ENCODE measurements at places on chromosomes 3 and 15. TPM values are rescaled to one million over a fixed set of nuclear protein-coding genes. Genes with fewer than 3 reads are reported as not detected.

The MESP2 gene
- total RNA-seq, result 0.32 TPM

The IGSF11 gene
- total RNA-seq, result 2.0 TPM

The TRIM59 gene
- total RNA-seq, result 3.2 TPM

- H3K36me3 ChIP-seq, result no peaks in the 10 kb centered on the region
- H3K4me3 ChIP-seq, result no peak overlapping the region
- H3K27ac ChIP-seq, result no peak overlapping the region
- H3K27me3 ChIP-seq, result peaks cover 22% of the 10 kb centered on the region
- peak; percentile 27 for DNase-seq
- peaks cover 4% of the 10 kb centered on the region for H3K4me1 ChIP-seq
These were observed 3.5 kb upstream of the CPNE4 start for GRCh38 chr3:132038198-132038825.

GRCh38 chr3:31086698-31087097 is 192.2 kb upstream of the GADL1 start:
- peaks cover 4% of the 10 kb centered on the region for H3K4me1 ChIP-seq
- no peaks in the 10 kb centered on the region for H3K36me3 ChIP-seq
- no peaks in the 10 kb centered on the region for H3K27me3 ChIP-seq
- H3K27ac ChIP-seq, result no peak overlapping the region

GRCh38 chr15:64156652-64157331 is 5.3 kb downstream of the SNX22 start:
- no peak overlapping the region for H3K4me3 ChIP-seq
- peaks cover 16% of the 10 kb centered on the region for H3K27me3 ChIP-seq
- DNase-seq, result no peak
- peaks cover 41% of the 10 kb centered on the region for H3K36me3 ChIP-seq
- H3K27ac ChIP-seq, result peak overlapping the region; percentile 44

- no peak overlapping the region for H3K4me3 ChIP-seq
- H3K4me1 ChIP-seq, result no peaks in the 10 kb centered on the region
- no peaks in the 10 kb centered on the region for H3K36me3 ChIP-seq
- no peak overlapping the region for H3K27ac ChIP-seq
- H3K27me3 ChIP-seq, result peaks cover 12% of the 10 kb centered on the region
These were observed 30.4 kb downstream of the RASGRF1 start for GRCh38 chr15:79060175-79060574.

DNA sequence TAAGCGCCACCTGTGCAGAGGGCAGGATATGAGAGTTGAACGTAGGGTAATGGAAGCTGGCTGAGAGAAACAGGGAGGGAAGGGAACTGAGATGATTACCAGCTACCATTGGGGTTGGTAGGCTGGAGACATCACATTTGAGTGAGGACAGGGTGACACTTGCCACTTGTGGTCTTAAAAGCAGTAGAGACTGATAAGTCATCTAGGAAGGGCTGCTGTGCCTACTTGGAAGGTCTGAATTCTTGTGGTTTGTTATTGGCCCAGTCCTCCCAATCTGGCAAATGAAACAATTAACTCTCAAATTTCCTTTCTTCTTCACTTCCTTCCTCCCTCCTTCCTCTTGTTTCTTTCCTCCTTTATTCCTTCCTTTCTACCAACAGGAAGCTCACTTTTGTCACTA is 46.8 kb downstream of the COL6A5 start:
- no peaks in the 10 kb centered on the region for H3K27me3 ChIP-seq
- no peaks in the 10 kb centered on the region for H3K36me3 ChIP-seq
- H3K4me3 ChIP-seq, result no peak overlapping the region
- H3K4me1 ChIP-seq, result no peaks in the 10 kb centered on the region
- no peak overlapping the region for H3K27ac ChIP-seq
